CD4-positive, alpha-beta T cell treated with Interleukin-15 for 1 hour (primary cell): ENCODE measurements at places on chromosomes 7 and 10.

DNA sequence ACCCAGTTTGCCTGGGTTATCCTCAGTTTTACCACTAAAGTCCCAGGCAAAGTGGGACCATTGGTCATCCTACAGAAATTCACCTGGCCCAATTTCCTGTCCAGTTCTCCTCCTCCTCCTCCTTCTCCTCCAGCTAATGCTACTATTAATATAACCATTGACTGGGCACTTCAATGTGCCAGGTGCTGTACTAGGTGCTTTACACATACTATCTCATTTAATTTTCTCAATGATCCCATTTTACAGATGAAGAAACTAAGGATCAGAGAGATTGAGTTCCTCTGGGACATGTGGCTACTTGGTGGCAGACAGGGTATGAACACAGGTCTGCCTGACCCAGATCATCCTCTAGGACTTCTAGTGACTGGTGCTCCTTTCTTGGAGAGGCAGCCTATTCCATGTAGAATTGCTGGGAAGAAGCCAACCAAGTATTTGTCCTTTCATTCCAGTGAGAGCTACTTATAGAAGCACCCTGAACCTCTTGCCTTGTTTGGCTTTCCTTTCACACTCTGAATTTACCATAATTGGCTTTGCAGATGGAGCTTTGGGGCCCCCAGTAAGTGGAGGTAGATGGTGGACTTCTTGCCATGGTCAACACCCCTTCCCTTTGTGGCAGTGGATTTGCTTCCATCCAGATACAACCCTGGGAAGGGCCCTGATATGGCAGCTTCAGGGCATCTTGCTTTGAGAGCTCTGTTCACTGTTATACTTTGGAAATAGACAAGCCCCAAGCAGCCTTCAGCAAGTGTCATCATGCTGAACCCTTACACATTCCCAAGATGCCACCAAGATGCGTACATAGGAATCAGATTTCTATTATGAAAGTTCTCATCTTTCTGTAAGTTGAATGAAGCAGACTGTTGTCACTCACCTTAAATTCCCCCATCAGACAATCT is 78.7 kb downstream of the MYOF start:
- DNase-seq: no peak

GRCh38 chr10:54284526-54285193 is 516.4 kb downstream of the PCDH15 start:
- no peak for DNase-seq

GRCh38 chr10:117442944-117443685 is 67.9 kb upstream of the PDZD8 start:
- peak; percentile 50 for DNase-seq

- DNase-seq: no peak
Observed at GRCh38 chr7:137934941-137935883, 66.7 kb downstream of the CREB3L2 start.

- no peak for DNase-seq
Observed at GRCh38 chr7:128040205-128040604, 9.0 kb upstream of the LRRC4 start.

DNA sequence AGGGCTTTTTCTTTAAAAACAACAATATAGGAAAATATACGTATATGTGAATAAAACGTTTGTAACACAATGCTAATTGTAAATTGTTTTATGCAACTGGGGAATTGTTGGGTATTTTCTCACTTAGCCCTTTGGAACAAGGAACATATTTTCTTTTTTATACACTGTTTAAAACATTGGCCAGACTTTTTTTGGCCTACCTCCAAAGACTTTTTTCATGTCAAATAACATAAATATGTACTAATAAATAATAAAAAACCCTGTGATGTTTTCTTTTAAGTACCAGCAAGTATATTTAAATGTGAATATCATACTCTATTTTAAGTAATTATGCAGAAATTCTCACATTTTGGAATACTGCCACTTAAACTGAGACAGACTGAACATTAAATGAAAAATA is 15.7 kb downstream of the TMEM106B start:
- DNase-seq: no peak

- DNase-seq: no peak
Observed at GRCh38 chr10:121112136-121112535, 261.0 kb downstream of the WDR11 start.

GRCh38 chr7:115748123-115748738 is 282.3 kb downstream of the TFEC start:
- no peak for DNase-seq

GRCh38 chr10:35265435-35265834 is 70.9 kb upstream of the CCNY start:
- DNase-seq: no peak

- peak; percentile 86 for DNase-seq
Observed at GRCh38 chr10:7818295-7819120, at the start of gene TAF3. Gene TAF3 (plus strand): TSS chr10:7818505. CDS start chr10:7818710, 205 bp downstream.

GRCh38 chr10:108574233-108574632 is 1349.1 kb downstream of the XPNPEP1 start:
- no peak for DNase-seq

DNA sequence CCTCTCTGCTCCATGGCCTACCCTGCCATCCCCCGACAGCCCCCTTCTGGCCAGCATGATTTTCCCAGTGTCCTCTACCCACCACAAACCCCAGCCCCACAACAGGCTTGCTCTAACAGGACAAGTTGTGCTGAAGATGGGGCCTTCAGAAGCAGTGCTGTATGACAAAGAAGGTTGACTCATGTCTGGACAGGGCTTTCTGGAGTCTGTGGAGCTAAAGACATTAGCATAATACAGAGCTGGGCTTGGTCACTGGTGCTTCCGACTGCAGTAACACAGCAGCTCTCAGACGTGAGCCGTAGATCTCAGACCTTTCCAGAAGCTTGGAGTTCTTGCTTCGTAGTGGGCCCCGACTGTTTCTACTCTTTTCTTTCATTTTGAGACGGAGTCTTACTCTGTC is 100.5 kb downstream of the GTF2IRD1 start:
- DNase-seq: no peak

DNA sequence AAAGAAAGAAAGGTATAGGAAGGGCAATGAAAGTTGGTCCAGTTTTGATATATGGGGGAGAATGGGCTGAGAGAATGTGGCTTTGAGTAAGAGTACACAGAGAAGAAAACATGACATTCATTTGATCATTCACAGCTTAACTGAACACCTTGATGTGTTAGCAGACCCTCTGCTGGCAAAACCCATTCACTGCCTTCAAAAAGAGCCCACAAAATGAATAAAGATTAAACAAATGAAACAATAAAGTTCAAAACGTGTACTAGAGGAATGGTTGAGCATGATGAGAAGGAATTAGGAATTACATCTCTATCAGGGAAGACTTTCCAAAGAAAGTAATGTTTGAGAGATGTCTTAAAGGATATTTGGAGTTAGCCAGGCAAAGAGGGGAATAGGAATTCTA is 2.1 kb downstream of the WEE2 start:
- no peak for DNase-seq

- no peak for DNase-seq
Observed at GRCh38 chr10:27190508-27190907, 35.4 kb downstream of the MASTL start.

GRCh38 chr7:152966189-152966588 is 206.6 kb downstream of the ACTR3B start:
- no peak for DNase-seq

- no peak for DNase-seq
Observed at GRCh38 chr10:97024168-97025073, 161.3 kb downstream of the SLIT1 start.

GRCh38 chr10:119237722-119238436 is 30.5 kb downstream of the GRK5 start:
- no peak for DNase-seq

GRCh38 chr10:9102026-9102425 is 1047.5 kb downstream of the GATA3 start:
- no peak for DNase-seq

DNA sequence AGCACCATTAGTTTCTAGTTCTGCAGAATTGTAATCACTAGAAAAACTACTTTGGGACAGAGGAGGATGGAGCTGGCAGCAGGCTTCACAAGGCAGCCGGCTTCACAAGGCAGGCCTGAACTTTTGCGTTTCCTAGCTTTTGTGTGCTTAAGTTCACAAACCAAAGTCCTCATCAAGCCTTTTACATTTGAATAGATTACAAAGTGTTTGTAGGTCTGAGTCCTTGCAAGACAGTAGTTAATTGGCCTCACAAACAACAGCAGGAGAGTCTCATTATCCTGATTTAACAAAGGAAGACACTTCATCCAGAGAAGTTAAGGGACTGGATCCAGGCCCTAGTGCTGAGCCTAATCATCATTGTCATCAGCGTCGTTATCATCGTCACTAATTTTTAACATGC is 147.8 kb upstream of the AUTS2 start:
- no peak for DNase-seq

- DNase-seq: no peak
Observed at GRCh38 chr7:71598553-71598952, 466.6 kb downstream of the GALNT17 start.

DNA sequence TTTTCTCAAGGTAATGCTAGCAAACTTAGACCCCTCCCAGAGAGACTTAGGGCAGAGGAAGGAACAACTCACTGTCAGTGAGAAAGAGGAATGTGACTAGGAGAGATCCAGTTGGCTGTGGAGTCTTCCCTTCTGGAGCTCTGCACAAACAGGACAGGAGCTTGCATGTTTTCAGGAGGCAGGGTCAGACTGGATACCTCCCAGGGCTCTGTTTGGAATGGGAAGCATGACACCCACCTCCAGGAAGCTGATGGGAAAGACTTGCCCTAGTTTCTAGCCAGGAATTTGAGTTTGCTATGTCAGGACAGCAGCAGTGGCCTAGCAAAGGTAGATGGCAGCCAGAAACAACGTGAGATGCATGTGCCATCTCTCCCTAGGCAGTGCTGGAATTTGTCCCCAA is 40.6 kb downstream of the GHRHR start:
- DNase-seq: no peak

- DNase-seq: no peak
Observed at GRCh38 chr7:141231018-141231792, 157.3 kb downstream of the TMEM178B start.

- no peak for DNase-seq
Observed at GRCh38 chr10:86391986-86392722, 25.6 kb upstream of the GRID1 start.

DNA sequence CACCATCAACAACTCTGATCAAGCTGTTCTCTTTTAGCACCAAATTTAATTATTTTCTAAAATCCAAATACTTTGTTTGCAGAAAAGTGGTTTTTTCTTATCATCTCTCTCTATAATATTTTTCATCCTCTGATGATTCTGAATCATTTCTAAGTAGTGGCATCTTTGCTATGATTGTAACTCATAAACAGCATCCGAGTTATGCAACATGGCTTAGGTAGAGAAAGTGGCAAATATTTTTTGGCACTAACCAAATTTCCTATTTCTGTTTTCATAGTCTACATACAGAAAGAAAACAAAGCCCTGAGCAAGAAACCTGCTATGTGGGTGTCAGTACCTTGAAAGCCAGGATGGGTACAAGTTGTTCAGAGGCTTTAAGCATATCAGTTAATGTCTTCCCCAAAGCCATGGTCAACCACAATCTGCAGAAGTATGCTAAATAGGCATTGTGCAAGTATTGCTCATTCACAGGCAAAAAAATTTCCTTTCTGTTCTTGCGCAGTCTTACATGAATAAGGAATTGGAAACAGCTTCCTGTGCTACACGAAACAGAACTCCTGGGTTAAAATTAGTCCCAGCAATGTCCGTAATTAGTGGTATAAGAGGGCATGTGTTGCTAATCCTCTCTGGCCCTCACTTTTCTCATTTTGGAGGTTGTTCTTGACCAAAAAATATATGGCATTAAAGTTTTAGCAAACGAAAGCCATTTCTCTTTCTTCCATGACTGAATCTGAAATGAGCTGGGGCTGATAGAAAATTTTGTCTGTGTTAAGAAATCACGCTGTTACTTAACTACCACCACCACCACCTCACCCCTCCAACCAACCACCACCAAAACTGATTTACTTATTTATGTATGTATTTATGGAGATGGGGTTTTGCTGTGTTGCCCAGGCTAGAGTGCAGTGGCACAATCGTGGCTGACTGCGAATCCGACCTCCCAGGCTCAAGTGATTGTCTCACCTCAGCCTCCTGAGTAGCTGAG is 325.6 kb upstream of the MAGI2 start:
- DNase-seq: no peak

DNA sequence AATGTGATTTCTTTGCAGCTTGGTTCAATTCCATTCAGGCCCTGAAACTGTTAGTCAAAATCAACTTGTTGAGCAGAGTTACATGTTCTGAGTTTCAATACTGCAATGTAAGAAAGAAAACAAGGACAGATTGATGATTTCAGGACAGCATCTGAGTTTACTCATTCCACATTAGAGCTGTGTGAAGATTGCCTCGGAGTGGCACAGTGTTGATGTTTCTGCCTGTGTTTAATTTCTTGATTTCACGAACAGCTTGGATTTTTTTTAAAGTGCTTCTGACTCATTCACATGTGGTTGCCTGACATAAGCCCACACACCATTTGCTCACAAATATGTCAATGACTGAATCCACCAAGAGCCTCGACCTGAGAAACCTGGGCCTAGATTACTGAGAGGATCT is 101.2 kb upstream of the PARD3 start:
- no peak for DNase-seq

GRCh38 chr10:101708073-101708472 is 13.1 kb upstream of the FBXW4 start:
- DNase-seq: no peak

GRCh38 chr10:120314442-120314841 is 142.6 kb upstream of the PLPP4 start:
- DNase-seq: no peak

DNA sequence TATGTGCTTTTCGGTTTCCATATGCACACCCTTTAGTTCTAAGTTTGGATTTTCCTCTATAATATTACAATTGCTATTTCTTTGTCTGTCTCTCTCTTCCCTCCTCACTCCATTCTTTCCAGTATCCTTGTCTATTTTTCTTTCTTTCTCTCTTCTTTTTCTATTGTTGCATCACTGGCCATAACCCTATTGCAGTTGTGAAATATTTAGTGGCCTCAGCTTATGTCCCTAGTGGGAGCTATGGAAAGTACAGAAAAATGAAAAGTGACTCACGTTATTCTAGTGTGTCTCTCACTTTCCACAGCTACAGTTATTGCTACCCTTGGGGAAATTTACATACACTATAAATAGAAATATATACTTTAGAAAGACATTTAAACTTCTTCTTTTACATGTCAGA is 59.1 kb downstream of the CNTNAP2 start:
- DNase-seq: no peak

GRCh38 chr7:116210345-116211005 is at the start of gene TES:
Gene TES (plus strand): TSS chr7:116210539. CDS start chr7:116210708, 169 bp downstream.
- DNase-seq: peak; percentile 70

- no peak for DNase-seq
Observed at GRCh38 chr7:128946936-128947830, 9.5 kb downstream of the IRF5 start.

DNA sequence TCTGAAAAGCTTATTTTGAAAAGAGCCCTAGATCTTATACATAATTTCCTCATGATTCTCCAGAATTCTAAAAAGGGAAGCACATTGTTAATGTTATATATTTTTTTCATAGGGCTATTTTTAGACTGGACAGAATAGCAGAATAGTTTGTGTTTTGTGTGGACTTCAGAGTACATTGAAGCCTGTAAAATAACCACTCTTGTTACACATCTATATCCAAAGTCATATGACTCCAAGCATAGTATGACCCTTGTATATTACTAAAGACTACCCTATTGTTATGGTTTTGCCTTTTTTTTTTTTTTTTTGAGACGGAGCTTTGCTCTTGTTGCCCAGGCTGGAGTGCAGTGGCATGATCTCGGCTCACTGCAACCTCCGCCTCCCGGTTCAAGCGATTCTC is 26.1 kb upstream of the FIS1 start:
- no peak for DNase-seq

- DNase-seq: no peak
Observed at GRCh38 chr7:120738816-120739215, 119.1 kb downstream of the TSPAN12 start.

- no peak for DNase-seq
Observed at GRCh38 chr10:119511828-119512515, 30.5 kb downstream of the RGS10 start.
